PC-3 (cell line): ENCODE measurements at places on chromosomes 6 and 20.

DNA sequence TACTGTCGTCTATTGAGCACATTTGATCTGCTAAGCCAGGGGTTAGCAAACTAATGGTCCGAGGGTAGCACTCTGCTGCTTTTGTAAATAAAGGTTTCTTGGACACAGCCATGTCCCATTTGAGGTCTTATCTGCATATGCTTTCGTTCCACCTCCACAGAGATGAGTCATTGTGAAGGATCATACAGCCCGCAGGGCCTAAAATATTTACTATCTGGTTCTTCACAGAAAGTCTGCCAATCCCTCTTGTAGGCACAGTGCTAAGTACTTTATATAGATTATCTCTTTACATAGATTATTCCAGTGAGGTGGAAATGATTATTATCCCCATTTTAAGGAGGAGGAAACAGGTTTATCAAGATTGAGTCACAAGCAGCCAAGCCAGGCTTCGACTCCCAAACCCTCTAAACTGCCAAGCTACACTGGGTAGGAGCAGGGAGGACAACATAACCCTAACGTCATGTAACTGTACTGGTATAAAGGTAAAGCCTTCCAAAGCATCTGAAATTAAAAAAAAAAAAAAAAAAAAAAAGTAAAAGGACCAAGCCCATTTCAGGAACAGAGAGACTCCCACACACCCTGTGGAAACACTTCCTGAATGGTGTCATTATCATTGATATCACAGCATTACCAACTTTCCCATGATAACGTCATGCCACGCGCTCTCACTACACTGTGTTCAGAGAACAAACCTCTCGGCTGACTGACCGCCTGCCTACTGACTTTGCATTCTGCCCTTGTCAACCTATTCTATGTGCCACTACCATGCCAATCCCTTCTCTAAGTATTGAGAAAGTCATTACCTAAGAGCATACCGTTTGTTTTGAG lies 101.0 kb downstream of the KIF16B start:
- peak; percentile 85 for DNase-seq

- DNase-seq = no peak
Observed at GRCh38 chr6:77433888-77434287, 29.4 kb downstream of the HTR1B start.

- no peak for DNase-seq
Observed at GRCh38 chr6:152399399-152399798, 237.8 kb downstream of the SYNE1 start.

GRCh38 chr6:48151142-48151541 lies 40.1 kb upstream of the PTCHD4 start:
- peak; percentile 82 for DNase-seq

DNA sequence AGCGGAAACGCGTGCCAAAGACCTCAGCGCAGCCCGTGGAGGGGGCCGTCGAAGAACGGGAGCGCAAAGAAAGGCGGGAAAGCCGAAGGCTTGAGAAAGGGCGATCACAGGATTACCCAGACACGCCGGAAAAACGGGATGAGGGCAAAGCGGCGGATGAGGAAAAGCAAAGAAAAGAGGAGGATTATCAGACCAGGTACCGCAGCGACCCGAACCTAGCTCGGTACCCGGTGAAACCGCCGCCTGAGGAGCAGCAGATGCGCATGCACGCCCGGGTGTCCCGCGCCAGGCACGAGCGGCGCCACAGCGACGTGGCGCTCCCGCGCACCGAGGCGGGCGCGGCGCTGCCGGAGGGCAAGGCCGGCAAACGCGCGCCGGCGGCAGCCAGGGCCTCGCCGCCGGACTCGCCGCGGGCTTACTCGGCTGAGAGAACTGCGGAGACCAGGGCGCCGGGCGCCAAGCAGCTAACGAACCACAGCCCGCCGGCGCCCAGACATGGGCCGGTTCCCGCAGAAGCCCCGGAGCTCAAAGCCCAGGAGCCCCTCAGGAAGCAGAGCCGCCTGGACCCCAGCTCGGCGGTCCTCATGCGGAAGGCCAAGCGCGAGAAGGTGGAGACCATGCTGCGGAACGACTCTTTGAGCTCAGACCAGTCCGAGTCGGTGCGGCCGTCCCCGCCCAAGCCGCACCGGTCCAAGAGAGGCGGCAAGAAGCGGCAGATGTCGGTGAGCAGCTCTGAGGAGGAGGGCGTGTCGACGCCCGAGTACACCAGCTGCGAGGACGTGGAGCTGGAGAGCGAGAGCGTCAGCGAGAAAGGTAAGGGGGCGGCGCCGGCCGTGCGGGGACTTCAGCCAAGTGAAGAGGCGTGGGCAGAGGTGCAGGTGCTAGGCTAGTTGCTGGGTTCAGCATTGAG lies 296.2 kb downstream of the RIMS1 start:
- peak; percentile 66 for DNase-seq

GRCh38 chr20:50295345-50295744 lies 104.7 kb downstream of the CEBPB start:
- DNase-seq = peak; percentile 47

DNA sequence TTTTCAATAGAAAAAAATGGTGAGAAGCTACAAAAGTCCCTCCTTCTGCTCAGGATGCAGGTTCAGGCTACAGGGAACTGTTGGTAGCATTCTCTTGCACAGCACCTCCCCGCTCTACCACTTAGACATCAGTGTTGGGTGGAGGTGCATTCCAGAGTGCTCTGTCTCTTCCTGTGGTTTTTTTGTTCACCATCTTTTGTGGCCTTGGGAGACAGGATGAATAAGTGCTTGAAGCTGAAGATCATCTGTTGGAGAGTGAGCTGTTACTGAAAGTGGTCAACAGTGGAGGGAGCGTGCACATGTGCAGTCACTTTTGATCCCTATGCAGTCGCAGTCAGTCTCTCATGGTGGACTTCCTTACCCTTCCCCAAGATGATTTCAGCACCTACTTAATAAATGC lies 16.6 kb upstream of the BTBD3 start:
- peak; percentile 88 for DNase-seq

DNA sequence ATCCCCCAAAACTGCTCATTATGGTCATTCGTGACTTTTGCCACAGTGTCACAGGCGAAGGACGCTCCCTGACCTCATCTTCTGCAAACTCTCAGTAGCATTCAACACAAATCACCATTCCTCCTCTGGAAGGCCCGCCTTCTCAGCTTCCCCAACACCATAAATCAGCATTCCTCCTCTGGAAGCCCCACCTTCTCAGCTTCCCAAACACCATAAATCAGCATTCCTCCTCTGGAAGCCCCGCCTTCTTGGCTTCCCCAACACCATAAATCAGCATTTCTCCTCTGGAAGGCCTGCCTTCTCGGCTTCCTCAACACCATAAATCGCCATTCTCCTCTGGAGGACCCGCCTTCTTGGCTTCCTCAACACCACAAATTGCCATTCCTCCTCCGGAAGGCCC lies 288.0 kb upstream of the AGPAT4 start:
- no peak for DNase-seq

DNA sequence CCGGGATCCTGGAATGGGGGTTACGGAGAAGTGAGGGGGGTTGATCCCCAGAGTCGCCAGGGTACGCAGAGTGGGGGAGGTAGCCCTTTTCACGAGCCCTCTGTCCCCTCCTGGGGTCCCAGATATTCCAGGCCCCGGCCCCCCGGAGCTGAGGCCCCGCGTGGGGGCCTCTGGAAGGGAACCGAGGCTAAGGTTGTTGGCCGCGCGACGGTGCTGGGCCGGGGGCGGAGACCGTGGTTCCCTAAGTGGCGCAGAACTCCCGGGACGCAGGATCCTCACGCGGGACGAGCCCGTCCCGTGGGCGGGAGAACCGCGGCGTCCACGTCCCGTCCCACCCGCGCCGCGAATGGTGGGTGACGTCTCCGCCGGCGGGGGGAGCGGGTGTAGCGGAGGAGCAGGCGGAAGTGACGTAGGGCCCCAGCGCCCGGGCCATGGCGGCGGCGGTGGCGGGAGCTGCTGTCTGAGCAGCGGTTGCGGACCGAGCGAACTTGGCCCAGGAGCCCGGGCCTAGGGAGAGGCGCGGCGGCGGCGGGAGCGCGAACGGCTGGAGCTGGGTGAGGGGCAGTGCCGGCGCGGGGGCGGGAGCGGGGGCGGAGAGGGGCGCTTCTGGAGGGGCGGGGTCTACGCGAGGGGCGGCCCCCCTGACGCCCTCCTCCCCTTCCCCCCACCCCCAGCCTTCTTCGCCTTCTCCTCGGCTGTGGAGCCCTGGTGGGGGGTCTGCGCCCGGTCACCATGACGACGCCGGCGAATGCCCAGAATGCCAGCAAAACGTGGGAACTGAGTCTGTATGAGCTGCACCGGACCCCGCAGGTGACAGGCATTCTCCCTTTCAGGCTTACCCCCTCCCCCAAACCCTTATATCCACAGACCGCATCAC lies at the start of gene RING1:
RING1 (plus strand) TSS at position 410 of the 877 bp plus-strand sequence; CDS start at position 733, 323 bp downstream.
- peak; percentile 62 for DNase-seq

- peak; percentile 83 for DNase-seq
Observed at GRCh38 chr6:16409531-16410441, 171.4 kb downstream of the GMPR start.

- DNase-seq = no peak
Observed at GRCh38 chr6:24490948-24491347, 1.6 kb upstream of the GPLD1 start.

DNA sequence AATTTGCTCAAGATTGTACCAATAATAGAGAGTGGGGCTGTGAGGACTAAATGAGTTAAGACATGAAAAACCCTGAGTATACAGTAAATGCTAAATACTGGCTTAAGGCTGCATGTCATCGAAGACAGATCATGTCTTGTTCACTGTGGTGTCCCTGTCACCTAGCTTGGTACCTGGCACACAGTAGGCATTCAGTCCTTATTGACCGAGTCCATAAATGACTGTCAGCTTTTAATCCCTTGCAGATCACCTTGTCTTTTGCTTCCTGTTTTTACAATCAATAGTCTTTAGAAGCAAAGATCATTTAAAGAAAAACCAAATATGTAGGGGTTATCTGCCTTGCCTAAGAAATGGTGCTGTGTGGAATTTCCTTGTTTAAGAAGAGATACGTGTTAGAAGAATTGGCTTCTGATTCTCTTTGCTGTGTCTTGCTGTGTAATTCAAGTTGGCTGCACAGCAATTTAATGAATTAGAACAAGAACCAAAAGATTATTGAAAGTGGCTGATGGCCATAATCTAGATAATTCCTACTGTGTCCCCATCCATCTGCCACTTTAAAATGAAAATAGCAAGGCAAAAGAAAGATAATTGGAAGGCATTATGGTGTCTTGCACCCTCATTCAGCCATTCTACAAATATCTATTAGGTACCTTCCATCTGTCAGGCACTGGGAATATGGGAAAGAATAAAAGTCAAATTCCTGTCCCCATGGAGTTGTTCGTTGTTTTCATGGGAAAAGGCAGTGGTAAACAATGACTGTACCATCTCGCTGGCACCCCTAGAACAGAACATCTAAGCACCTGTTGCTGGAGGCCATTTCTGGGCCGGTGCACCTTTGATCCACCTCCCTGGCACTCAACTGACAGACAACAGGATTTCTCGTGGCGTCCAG lies 12.4 kb upstream of the MAPK13 start:
- DNase-seq = no peak

- no peak for DNase-seq
Observed at GRCh38 chr6:29723666-29724588, 693 bp downstream of the HLA-F start.

DNA sequence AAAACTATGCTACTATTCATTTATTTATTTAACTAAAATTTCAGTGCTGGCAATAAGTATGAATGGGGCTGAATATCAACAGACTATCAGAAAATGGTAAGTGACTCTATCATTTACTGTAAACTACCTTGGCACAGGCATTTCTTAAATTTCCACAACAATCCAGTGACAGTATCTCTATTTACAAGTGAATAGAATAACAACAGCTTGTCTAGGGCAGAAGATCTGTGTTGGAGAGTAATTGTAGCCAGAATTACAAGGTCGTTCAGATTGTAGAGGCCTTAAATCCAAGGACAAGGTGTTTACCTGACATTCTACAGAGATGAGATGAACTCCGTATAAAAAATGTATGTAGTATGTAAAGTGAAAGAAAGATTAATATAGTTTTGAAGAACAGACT lies 193.8 kb upstream of the SIM1 start:
- DNase-seq = no peak

DNA sequence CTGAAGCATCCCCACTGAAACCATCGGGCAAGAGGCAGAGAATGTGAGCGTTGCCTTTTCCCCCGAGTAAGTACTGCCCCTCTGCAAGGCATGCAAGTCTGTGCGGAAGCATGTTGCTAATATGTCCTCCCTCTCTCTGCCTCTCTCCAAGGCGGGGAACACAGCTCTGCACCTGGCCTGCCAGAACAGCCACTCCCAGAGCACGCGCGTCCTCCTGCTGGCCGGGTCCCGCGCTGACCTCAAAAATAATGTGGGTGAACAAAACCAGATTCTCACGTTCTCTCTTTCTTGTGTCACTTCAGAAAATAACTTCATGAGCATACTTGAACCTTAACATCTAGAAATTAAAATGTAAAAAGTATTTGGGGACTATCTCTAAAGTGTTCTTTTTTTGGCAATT lies 26.4 kb downstream of the LYRM2 start:
- no peak for DNase-seq

DNA sequence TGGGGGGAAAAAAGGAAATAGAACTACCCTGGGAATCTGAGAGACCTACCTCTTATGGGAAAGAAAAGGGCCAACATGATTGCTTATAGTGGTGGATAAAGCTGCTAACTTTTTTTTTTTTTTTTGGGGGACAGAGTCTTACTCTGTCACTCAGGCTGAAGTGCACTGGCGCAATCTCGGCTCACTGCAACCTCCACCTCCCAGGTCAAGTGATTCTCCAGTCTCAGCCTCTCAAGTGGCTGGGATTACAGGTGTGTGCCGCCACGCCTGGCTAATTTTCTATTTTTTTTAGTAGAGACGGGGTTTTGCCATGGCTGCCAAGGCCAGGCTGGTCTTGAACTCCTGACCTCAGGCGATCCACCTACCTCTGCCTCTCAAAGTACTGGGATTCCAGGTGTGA lies 39.5 kb upstream of the TBC1D22B start:
- no peak for DNase-seq

DNA sequence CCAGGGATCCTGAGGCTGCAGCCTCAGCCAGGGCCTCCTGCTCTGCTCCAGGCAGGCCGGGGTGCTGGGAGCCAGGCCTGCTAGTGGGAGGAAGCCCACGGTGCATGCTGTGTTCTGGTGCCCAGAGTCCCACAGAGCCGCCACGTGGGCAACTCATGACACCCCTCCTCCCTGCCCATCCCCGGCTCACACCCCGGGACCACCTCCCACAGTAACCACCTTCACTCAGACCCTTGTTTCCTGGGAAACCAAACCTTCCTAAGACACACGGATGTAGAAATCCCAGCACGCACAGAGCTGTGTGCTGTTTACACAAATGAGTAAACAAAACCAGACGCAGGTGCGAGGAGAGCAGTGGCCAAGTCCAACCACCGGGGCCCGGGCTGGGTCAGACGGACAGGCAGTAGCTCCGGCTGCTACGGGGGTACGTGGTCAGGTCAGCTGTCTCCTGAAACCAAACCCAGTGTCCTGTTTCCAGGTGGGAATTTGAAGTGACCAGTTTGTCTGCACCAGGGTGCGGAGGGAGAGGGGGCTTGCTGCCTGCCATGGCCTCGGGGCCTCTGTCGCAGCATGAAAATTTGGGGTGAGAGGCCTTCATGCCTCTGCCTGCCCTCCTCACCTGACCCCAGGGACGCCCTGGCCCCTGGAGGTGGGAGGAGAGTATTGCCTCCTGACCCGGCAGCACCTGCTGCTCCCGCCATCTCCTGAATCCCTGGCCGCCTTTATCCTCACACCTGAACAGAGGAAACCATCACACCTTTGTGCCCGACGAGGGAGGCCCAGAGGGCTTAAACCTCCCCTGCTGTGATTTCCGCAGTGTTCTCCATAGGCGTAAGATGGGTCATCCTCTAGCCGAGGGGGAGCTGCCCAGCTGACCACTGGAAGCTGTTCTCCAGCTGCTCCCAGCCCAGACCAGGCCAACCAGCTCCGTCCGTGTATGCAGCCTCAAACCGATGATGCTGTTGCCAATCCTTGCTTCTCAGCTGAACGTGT lies 52.0 kb upstream of the SMOC2 start:
- no peak for DNase-seq
